ENCODE measurements at places on chromosomes 16 and 17. TPM values are rescaled to one million over a fixed set of nuclear protein-coding genes. Genes with fewer than 3 reads are reported as not detected.
A peak's percentile ranks its signal among the peaks of the same experiment; 100 is the strongest.

DNA sequence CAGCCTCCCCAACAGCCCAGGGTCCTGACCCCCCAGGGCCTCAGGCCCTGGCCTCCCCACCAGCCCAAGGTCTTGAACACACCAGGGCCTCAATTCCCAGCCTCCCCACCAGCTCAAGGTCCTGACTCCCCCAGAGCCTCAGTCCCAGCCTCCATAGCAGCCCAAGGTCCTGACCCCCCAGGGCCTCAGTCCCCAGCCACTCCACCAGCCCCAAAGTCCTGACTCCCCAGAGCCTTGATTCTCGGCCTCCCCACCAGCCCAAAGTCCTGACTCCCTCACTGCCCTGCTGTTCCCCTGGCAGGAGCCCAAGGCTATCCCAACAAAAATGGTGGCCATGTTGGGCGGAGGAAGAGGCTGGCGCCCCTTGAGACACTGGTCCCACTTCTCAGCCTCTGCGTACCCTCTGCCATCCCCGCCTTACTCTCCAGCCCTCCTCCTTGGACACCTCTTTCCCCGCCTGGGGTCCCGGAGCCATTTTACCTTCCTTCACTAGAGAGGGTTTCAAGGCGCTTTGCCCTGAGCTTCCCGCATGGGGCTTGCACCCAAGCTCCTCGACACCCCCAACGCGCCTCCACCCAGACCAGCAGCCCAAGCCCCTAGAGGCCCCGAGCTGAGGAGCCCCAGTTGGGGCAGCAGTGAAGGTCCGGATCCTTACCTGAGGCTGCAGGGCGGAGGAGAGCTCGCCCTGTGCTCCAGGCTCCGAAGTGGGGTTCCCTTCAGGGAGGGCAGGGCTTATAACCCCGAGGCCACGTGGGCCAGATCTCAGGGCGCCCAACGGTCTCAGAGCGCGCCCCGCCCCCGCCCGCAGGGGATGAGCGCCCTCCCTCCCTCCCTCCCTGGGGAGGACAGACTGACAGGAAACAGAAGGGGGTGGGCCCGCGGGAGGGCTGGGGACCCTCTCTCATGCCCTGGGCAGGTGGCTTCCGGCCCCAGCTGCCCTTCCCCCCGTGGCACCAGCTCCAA lies 3.5 kb upstream of the TSPOAP1 start:
- DNase-seq, result peak; percentile 93

GRCh38 chr17:75876190-75876937 lies 2.0 kb downstream of the TRIM47 start:
- DNase-seq, result peak; percentile 72

DNA sequence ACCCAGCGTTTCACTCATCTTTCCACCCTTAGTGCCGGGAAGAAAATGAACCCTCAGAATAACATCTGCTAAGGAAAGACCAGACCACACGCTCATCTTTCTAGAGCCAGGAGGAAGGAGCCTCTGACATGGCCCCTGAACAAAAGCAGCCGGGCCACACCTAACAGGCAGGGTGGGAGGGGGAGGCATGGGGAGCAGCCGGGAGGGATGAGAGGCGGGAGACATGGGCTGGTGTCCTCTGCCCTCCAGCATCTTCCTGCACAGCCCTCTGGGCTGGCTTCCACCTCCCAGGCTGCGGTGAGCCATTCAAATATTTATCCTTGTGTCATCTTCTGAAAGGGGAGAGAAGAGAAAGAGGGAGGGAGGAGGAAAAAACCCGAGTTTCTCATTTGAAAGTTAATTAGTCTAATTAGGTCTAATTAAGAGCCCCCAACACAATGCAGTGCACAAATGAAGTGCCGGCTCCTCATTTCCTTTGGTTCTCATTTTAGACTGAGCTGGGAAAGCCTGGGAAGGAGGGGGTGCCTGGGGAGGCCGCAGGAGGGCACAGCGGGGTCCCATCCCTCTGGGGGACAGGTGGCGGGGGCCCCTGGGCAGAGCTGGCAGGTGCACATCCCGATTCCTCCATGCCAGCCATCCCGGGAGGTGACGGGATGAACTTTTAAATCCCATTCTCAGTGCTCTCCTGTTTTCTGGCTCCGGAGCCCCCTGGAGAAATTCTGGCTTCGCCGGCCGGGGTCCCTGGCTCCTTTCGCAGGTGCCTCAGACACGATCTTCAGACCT lies 90.5 kb downstream of the ENGASE start:
- no peak for DNase-seq

DNA sequence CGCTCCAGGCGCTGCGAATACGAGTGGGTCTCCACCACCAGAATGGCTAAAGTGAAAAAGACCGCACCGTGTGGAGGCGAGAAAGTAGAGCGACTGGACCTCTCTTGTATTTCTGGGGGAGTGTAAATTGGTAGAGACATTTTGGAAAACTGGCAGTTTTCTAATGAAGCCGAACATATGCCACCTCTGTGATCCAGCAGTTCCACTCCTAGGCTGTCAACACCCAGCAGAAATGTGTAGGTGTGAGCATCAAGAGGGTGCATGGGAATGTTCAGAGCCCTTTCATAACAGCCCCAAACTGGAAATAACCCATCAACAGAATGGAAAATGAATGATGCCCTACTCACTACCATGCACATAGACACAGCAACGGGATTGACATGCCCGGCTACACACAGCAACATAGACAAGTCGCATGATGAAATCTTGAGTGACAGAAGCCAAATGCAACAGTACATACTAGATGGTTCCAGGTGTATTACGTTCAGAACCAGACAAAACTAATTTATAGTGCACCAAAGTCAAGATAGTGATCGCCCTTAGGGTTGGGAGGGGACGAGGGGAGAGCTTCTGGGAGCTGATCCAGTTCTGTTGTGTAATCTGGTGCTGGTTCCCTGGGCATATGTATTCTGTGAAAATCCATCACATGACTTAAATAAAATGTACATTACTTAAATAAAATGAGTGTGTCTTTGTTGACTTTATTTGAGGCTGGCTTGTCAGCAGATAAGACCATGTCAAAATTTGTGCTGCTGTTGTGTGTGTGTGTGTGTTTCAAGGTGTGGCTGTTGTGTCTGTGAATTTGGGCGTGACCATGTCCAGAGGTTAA lies 877 bp upstream of the BCL7C start:
- DNase-seq, result no peak

- DNase-seq, result no peak
Measured at GRCh38 chr17:5788266-5788900, 204.1 kb upstream of the NLRP1 start.

GRCh38 chr17:9669551-9670008 lies 24.3 kb downstream of the USP43 start:
- DNase-seq, result no peak

DNA sequence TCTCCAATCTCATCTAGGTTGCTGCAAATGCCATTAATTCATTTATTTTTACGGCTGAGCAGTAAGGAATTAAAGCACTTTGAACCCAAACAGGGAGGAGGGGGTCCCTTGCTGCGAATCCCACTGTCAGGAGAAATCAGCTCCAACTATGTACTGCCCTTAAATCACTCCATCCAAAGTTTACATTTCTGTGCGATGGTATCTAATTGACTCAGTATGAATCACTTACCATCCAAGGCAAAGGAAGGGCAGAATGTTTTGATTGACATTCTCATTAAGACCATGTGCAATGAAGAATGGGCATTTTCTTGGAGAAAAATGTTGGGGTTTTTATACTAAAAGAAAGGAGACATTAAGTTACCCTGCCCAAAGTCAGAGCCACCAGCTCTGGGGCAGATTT lies 47.7 kb upstream of the XYLT1 start:
- no peak for DNase-seq

GRCh38 chr16:80993307-80993706 lies 13.4 kb downstream of the CMC2 start:
- no peak for DNase-seq

DNA sequence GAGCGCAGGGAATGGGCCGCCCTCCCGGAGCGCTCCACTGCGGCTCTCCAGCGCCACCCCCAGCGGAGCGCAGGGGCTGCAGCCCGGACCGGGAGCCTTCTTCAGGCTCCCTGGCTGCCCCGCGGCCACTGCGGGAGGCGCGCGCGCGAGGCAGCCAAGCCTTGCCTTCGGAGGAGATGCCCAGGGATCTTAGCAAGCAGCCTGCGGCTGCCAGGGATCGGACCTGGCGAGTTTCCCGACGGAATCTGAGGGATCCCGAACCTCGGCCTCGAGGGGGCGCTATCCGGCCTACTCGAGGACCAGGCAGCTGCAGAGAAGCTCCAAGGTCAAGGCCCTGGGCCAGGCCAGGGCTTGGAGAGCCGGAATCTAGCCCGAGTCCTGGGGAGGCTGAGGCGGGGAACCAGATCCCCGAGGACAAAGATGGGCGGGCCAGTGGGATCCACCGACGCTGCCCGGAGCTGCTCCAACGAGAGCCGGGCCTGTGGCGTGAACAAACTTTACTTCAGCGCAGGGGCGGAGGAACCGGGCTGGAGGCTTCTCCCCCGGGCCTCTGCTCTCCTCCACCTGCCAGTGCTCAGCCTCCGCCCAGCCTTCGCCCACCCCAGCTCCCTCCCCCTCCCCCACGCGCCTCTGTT lies at the start of gene IRX6:
Gene IRX6 (plus strand): TSS at position 567 of the 635 bp plus-strand sequence. CDS start 889 bp downstream, outside the sequence.
- no peak for DNase-seq

DNA sequence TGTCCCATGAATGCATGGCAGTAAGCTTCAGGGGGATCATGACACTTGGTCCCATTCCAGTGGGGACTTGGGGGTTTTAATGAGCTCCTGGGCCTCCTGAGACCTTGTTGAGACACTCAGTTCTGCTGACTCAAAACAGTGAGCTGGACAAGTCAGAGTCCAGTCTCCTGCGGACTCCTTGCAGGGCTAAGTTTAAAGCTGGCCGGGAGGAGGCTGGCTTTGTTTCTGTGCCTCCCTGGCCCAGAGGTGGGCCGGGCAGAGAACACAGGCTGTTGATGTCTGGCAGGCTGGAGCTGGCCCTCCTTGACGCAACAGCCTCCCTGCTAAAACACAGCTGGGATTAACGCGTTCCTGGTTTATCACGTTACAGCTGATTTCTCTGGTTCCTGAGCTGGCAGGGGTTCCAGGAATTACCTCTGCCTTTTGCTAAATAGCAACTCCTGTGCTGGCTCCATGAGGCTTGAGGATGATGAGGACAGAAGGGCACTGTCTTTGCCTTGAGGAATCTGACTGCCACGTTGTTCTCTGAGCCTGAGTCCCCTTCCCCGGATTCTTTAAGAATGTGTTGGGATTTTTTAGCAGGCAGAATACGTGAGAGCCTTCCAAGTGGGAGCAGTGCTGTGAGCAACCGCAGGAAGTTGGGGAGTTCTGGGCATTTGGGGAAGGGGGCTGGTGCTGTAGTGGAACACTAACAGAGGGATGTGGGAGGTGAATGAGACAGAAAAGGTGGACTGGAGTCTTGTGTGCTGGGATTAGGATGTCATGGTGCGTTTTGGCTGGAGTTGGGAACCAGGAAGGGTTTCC lies 2.0 kb downstream of the GPT2 start:
- no peak for DNase-seq

DNA sequence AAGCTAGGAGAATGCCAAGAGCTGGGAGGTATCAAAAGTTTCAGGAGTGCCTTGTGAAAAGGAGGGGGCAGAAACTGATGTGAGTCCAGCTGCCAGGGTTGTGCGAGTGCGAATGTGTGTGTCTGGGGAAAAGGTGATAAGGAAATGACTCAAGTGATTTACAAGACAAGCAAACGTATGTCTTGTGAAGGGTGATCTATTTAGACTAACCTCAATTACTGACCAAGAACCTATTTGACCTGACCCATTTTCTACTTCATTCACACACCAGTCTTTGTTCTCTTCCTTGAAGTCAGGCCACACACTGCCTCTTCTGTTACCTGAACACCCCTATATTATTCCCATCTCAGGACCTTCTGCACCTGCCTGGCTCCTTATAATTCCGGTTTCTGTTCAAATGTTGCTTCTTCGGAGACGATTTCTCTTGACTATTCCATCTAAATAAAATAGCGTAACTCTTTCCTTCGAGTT lies 1.0 kb downstream of the GDE1 start:
- DNase-seq, result peak; percentile 17

The FAM20A gene
- total RNA-seq, result not detected

The CASKIN1 gene
- 0.89 TPM for total RNA-seq

The SLC5A11 gene
- total RNA-seq, result 0.21 TPM

GRCh38 chr16:31083556-31083955 lies 5.2 kb downstream of the PRSS53 start:
- no peak for DNase-seq

- no peak for DNase-seq
Measured at GRCh38 chr16:25845901-25846300, 154.1 kb downstream of the HS3ST4 start.

DNA sequence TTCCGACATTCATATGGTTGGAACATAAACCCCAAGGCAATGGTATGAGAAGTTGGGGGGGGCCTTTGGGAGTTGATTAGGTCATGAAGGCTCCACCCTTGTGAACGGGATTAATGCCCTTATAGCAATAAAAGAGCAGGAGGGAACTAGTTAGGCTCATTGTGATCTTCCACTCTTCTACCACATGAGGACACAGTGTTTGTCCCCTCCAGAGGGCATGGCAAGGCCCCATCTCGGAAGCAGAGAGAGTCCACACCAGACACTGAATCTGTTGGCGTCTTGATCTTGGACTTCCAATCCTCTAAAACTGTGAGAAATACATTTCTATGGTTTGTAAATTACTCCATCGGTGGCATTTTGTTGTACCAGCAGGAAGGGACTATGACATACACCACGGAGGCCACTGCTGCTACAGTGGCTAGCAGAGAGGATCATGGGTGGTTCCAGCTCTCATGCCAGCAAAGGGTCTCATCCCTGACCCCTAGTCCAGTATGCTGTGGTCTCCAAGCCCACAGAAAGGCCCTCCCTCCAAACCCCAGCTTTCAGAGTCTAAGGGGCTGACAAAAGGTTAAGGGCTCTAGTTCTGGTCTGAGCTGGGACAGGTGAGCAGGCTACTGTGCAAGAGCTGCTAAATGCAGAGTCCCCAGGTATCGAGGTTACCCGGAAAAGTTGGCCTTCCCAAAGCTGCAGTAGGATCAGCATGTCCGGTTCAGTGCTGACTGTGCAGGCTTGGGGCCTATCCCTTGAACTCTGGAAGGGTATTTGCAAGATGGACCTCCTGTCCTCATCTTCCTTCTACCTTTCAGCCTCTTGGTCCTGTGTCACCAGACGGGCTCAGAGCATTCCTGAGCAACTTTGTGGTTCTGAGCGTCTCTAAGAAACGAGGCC lies 12.2 kb downstream of the CCR7 start:
- DNase-seq, result peak; percentile 18

GRCh38 chr16:48681520-48681919 lies 71.5 kb upstream of the N4BP1 start:
- DNase-seq, result no peak

- DNase-seq, result peak; percentile 34
Measured at GRCh38 chr17:82917699-82918345, 78.0 kb upstream of the ZNF750 start.

The MC1R gene
- total RNA-seq, result 15.2 TPM

DNA sequence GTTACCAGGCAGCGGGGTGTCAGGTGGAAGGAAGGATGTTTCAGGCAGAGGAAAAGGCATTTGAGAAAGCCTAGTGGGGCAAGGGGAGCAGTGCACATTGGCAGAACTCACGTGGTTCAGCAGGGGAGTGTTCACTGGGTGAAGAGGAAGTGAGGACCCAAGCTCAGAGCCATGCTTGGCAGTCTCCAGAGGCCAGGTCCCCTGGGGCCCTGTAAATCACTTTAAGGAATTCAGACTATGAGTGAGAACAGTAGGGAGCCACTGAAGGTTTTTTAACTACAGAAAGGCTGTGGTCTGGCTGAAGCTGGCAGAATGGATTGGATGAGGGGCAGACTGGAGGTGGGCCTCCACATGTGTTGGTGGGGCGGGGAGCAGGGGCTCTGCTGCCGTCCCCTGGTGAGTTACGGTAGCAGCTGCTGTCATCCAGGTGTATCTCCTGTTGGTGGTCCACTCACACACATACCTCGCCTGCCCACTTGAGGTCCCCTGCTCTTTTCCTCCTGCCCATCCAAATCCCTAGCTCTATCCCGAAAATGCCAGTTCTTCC lies 5.1 kb downstream of the CLEC16A start:
- DNase-seq, result peak; percentile 53
